ENCODE measurements at places on chromosomes 2 and 18.

- no peak for DNase-seq
Measured at GRCh38 chr2:99806758-99807157, 316.9 kb upstream of the REV1 start.

- DNase-seq = no peak
Measured at GRCh38 chr2:98383166-98383565, 36.9 kb downstream of the CNGA3 start.

- DNase-seq = peak; percentile 32
Measured at GRCh38 chr2:218465987-218466633, 47.2 kb downstream of the VIL1 start.

DNA sequence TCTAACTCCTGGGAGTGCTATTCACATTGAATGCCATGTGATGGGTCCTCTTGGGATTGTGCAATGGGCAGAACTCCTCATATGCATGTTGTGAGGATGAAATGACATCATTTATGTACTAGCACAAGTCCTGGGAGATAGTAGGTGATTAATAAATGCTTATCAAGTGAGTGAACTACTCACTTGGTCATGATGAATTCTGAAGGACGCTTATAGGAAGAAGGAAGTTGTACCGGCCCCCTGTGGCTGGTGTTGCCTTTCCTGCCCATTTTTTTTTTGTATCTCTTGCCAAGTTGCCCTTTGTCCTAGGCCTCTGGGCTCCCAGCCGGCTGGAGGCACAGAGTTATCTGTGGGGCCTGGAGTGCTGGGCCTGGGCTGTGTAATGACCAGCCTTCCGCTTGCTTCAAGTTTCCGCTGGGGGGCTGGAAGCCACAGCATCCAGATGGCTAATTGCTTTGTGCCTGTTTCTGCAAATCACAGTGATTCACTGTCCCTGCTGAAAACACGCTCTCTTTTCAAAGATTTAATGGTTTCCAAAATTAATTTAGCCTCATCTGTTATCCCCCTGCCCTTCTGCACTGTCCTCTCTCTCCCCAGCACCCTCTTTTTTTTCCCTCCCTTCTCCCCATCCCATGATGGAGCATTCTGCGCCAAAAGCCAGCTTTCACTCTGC, 33.7 kb upstream of the MRPL33 start:
- no peak for DNase-seq

GRCh38 chr2:127577503-127577902, 42.0 kb downstream of the MYO7B start:
- DNase-seq = no peak
